Caco-2 (cell line): ENCODE measurements at places on chromosomes 2 and 18. TPM values are rescaled to one million over a fixed set of nuclear protein-coding genes. Genes with fewer than 3 reads are reported as not detected.

- DNase-seq: no peak
Observed at GRCh38 chr18:80133124-80133523, 24.1 kb downstream of the ADNP2 start.

DNA sequence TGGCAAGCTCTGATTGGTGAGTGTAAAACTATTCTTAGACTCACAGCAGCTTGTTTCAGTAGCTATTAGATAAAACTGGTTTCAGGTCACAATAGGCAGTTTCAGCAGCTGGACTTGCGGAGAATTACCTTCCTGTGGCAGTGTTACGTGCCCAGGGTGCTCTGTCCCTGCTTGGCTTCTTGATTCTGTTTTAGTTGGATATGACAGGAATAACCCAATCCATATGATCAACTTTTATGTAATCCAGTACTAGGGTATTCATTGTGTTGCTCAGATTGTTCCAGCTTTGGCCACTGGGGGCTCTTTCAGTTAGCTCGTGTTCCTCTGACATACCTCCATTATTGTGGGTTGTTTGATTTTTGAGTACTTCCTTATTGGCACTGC is 43.1 kb downstream of the INPP4A start:
- DNase-seq: peak; percentile 41

DNA sequence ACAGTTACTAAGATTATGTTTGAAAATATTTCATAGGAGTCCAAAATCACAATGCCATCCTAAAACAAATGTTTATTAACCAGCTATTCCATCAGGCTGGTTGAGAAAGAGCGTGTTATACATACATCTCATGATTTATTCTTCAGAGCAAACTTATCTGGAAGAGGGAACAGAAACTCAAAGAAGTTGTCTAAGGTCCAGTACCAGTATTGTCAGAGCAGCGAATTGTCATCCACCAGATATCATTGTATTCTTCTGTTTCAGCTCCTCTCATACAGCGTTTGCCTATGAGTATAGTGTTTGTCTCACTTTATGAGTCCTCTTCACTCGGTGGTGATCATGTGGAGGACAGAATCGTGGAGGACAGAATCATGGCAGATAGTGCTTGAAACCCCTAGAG is 238.2 kb downstream of the OSR1 start:
- DNase-seq: no peak

GRCh38 chr18:77632758-77633157 is 383.1 kb downstream of the GALR1 start:
- no peak for DNase-seq

DNA sequence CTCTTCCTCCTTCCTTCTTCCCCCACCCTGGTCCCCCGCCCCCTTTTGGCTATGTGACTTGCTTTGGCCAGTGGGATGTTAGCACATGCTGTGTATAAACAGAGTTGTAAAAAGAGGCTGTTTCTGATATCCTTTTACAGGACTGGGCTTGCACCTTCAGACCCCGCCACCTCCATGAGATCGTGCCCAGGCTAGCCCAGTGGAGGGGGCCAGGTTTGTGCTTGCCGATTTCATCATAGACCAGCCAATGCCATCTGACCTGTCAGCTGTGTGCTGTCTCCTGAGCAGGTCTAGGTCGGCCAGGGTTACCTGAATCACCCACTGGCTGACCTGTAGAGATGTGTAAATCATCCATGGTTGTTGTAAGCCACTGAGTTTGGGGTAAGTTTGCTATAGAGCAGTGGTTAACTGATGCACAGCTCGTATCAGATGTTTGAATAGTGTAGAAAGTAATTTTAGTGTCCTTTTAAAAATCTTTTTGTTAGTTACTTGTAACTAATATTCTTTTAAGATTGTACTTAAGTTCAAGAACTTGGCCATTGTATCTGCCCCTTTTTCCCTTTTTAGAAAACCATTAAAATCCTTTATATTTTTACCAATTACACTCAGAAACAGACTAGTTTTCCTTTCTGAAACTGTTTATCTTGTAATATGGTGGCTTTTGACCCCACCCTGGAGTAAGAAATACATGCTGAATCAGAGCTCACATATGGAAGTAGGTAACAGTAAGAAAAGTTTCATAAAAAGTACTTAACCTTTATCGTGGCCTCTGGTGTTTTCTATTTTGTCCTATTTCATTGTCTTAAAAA is 122.0 kb upstream of the MGAT5 start:
- no peak for DNase-seq

DNA sequence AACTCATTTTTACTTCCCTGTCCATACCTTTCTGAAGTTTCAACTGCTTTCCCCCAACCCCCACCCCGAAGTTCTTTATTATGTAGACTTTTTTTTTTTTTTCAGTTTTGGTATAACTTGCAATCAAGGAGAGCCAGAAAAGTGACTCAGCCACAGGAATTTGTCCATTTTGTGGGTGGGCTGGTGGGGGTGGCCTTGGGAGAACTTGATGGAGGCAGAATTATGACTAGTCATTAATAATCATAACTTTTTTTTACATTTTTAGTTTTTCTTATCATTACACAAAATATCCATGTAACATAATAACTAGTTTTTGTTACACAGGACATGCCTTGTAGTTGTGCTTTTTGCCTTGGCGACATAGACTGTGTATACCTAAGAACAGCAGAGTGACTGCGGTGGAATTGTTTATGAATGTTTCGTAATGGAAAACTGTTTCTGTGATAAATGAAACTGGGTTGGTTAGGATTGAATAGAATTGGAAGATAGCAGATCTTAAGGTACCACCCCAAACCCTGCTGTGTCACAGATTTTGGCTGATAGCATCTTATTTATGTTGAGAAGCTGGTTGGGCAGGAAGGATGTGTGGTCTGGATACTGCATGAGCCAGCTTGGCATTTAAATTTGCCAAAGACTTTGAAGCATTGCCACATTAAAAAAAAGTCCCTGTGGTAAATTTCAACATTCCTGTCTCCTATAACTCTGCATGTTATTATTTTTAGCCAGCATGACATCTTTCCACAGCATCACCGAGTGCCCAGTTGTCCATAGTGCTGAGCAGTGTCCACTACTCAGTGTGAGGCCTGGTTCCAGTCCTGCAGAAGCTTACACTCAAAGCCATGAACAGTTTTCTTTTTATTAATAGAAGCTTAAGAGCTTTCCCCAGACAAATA is 30.7 kb downstream of the LYPD6B start:
- DNase-seq: no peak

GRCh38 chr2:176818617-176819016 is 394.0 kb upstream of the HNRNPA3 start:
- no peak for DNase-seq

DNA sequence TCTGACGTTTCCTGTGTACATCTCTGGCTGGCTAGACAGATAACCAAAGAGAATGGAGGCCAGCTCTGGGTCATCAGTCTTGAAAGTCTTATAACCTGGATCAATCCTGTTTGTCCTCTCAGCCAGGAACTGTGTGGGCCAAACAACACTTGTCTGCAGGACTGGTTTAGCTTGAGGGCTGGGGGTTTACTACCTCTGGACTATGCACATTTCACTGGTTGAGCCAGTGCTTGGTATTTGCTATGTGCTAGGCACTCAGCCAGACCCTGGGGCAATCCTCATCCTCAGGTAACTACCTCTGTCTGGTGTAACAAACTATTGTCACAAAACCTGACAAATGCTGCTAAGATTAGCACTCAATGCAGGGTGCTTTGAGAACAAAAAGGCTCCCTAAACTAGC is 169.7 kb downstream of the HAUS1 start:
- no peak for DNase-seq

GRCh38 chr2:69966496-69966895 is 5.1 kb upstream of the ASPRV1 start:
- no peak for DNase-seq

GRCh38 chr2:25302758-25303375 is 38.9 kb downstream of the DNMT3A start:
- no peak for DNase-seq

GRCh38 chr2:186820303-186820702 is 28.7 kb downstream of the ZSWIM2 start:
- no peak for DNase-seq

DNA sequence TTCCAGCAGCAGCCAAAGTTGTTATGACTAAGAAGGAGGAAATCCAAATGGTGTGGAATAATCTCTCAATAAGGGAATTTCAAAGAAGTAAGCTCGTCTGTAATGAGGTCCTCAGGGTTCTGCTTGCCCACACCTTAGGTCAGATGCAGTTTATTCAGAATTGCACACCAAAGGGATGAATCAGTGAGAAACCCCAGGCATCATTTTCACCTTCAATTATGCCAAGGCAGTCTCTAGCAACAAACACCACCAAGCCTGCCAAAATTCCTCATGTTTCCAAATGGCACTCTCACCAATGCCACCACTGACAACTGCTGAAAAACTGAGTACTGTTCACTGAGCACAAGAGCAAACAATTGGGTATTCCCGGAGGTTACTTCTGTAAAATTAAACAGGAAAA is 43.6 kb downstream of the KCNG3 start:
- DNase-seq: no peak

DNA sequence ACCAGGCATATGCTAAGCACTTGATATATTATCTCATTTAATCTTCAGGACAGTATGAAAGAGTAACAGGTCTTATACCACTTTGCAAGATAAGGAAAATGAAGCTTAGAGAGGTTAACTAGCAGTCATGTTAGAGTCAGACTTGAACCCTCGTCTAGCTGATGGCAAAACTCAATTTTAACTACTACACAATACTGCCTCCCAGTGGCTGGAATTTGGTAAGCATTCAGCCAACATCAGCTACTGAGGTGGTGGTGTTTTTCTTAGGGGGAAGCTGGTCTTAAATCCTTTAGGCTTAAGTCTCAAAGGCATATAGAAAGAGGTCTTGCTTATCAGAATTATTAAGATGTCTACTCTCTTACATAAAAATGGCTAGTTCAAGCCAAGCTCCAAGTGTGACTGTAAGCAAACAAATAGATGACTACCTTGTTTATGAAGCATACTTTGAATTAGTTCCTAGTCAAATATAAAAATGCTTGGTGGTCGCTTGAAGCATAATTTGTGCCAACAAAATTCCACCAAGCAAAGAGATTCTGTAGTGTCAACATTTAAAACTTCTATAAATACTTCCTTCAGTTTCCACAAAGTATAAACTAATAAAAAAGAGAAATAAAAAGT is 325.4 kb upstream of the FIGN start:
- no peak for DNase-seq

DNA sequence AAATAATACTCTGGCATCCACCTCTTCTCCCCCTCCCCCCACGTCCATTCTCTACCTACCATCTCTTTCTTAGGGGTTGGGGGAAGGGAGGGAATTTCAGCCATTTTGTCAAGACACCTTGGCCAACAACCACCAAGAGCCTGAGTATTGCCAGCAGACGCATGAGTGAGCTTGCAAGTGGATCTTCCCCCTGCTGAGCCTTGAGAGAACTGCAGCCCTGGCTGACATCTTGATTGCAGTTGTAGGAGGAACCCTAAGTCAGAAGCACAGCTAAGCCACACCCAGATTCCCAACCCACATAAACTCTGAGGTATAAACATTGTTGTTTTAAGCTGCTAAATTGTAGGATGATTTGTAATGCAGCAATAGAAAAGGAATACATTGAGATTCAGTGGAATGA is 165.6 kb downstream of the TMEFF2 start:
- DNase-seq: peak; percentile 56

- no peak for DNase-seq
Observed at GRCh38 chr2:192286093-192286701, 91.5 kb upstream of the TMEFF2 start.

GRCh38 chr2:11411244-11411643 is 54.7 kb downstream of the E2F6 start:
- DNase-seq: no peak

GRCh38 chr18:69686861-69687260 is 260.8 kb downstream of the CD226 start:
- DNase-seq: no peak

- DNase-seq: no peak
Observed at GRCh38 chr2:234027641-234028040, 22.9 kb upstream of the SPP2 start.

SERPINB12 gene
- total RNA-seq: not detected in 2 replicates

LIPG gene
- total RNA-seq: 86.7 and 87.5 TPM in 2 replicates

KCNS3 gene
- total RNA-seq: 0.14 and 0.20 TPM in 2 replicates

TUBB8B gene
- total RNA-seq: 0.91 and 1.4 TPM in 2 replicates

ABCG8 gene
- 0.12 TPM in 1 of 2 replicates, not detected in the other for total RNA-seq

CRYBA2 gene
- total RNA-seq: 0.59 TPM in 1 of 2 replicates, not detected in the other

ADRA2B gene
- 0.12 and 0.20 TPM in 2 replicates for total RNA-seq

B4GALT6 gene
- 22.4 and 28.5 TPM in 2 replicates for total RNA-seq

DCDC2C gene
- total RNA-seq: not detected in 2 replicates
